ENCODE measurements at places on chromosomes 2 and 18. TPM values are rescaled to one million over a fixed set of nuclear protein-coding genes. Genes with fewer than 3 reads are reported as not detected.

DNA sequence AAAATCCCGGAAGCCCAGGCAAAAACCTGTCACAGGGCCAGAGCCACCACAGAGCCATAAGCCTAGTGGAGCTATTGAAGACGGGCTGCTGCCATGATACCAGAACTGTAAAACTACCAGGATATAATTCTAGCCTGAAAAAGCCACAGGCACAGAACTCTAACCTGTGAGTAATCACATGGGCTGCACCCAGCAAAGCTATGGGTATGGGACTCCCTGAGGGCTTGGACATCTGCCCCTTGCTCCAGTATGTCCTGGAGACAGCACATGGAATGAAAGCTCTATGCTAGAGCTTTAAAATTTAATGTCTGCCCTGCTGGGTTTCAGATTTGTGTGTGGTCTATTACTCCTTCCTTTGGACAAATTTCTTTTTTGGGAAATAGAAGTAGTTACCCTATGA is 2183.6 kb upstream of the CELF4 start:
- DNase-seq, result no peak

DNA sequence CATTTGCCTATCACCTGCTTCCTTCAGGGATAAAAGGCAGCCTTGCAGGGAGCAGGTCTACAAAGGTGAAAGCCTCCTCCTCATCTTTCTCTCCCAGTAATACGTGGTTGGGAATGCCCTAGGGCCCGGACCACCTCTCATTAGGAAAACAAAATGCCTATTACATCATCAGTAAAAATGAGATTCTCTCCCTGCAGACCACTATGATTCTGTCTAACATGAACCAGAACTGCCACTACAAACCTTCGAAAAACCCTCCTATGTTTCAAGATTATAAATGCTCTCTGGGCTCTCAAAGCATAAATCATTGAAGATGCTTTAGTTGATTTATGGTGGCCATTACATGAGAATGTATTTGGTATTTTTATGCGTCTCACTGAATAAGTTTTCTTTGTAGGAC is 108.4 kb upstream of the ARL5A start:
- no peak for DNase-seq

DNA sequence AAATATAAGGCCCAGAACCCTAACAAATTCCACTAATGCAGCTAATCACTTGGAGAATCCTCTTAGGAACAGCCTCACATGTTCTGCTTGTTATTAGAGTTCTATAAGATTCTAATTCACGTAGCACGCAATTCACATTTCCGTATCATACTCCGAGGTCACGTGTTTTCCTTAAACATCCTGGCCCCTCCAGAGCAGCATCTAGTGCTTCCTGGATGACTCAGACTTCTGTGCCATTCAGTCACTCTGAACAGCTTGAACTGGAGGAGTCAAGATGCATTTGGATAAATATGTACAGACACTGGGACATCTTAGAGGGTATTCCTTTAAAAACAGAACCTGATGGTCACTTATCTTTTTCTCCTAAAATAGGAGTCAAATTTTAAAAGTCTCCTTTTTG is 156.5 kb downstream of the MYO5B start:
- no peak for DNase-seq

EIF2B4 gene
- total RNA-seq, result 29.8 TPM

CFAP53 gene
- total RNA-seq, result 0.70 TPM

DNA sequence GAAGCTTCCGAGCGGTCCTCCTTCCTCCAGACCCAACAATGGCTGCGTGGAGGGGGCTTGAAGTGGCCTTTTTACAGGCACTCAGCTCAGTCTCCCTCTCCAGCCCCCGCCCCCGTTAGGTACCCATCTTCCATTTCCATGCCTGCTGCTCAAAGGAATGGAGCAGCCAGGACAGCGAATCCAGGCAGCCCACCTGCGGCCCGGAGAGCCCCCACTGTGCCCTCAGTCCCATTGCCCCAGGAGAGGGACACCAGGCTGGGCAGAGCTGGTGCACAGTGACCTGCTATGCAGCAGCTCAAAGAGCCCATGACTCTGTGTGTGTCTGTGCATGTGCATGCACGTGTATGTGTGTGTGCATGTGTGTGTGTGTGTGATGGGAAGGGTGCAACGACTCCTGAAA is 10.6 kb upstream of the POMC start:
- DNase-seq, result no peak

Data from T-helper 17 cell (primary cell).